ENCODE measurements at places on chromosomes 13 and 19.

DNA sequence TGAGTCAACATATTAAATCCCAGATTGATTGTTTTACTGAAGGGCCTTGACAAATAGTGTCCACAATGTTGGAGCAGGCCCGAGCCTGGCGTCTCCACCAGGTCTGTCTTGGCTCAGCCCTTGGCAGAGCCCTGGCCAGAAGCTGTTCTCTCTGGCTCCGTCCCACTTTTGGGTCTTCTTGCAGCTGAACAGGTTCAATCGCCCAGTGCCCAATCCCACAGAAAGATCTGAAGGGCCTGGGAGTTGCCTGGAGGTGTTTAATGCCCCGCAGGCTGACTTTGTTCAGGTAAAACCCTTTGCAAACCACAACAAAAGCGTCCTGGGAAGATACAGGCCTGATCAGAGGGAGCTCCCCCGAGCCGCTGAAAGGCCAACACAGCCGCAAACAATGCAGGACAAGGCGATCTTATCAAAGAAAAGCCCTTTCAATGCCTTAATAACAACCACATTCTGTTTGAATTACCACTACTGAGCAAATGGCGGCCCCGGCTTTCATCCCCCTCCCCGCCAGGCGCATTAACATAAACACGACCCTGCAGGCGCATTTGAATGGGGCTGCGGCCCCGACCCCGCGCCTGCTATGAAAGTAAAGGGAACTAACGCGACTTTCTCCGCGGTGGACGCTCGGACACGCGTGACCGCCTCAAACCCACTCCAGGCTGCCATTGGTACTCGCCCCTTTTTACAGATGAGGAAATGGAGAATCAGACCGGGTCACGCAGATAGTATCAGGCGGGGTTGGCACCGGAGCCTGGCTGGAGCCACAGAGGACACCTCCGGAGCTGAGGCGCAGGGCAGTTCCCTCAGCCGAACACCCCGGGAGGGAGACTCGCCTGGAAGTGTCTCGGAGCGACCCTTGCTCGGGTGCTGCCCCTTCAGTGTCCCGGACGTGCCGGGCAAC, 3.1 kb downstream of the CDX2 start:
- no peak for DNase-seq

DNA sequence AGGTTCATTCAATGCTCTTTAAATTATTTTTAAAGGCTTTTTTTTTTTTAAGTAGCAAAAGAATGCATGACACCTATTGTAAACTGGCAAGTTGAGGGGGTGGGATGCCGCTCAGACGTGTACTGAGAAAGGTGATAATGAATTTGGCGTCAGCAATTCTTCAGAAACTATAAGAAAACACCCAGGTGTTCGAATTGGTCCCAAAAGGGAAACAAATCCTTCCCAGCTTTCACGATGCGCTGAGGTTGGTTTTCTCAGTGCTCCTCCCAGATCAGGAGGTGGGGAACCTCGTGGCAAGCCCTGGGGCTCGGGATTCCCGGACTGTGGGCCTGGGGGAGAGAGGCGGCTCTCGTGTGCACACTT, 543 bp upstream of the FAM124A start:
- DNase-seq = no peak

GRCh38 chr13:32587811-32588170, 1.5 kb downstream of the PDS5B start:
- DNase-seq = no peak

DNA sequence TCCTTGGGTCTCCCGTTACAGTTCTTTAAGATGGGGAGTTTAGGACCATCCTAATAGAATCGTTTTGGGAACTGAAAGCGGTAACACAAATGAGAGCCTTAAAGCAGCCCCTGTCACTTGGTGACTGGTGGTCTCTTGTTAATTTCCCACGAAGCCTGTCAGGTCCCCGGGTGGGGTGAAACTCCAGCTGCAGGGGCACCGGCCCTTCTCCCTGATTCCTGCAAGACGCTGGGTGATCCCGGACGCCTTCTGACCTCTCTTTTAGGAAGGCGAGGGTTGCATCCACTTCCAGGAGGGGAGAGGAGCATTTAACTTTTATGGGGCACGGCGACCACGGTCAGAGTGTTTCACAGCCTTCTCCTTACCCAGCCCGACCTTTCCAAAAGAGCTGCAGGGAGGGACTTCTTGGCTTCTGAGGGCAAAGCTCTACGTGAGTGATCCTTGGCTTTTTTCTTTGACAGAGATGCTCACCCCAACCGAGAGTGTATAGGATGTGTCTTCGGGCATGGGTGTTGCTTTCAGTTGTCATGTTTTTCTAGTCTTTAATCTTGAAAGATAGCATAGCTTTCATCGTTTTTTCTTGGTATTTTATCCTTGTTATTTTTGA, 688 bp downstream of the ZNF225 start:
- DNase-seq = no peak

DNA sequence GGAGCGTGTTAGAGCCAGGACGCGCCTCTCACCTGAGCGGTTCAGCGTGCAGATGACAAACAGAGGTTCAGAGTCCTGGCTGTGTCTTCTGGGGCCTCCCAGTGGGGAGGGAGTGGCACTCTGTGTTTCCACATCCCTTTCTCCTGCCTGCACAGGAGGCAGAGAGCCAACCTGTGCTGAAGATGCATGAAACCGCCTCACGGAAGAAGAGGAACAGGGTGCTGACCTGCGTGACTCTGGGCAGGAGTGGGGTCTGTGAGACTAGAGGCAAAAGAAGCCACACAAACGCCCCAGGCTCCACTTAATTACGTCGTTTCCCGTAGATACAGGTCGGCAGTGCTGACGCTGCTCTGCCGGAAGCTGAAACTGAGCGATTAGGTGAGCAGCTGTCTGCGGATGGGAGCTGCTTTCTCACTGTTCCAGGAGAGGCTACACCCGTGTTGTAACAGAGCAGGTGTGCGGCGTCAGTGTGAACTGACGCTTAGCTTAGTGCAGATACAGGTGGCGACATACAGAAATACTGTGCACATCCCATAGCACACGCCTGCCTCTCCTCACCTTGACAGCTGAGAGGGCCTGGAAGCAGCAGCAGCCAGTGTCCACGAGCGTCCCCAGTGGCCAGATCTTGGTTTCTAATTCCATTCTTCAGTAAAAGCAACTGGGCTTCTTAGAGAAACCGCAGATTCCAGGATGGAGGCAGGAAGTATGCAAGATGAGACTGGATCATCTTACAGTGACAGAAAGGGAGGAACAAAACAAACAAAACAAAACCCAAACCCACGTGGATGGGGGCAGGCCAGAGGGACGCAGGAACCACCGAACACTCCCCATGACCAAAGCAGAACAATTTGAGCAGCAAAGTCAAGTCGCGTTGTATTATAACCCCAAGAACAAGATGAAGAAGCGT, 37.7 kb upstream of the MCF2L start:
- DNase-seq = no peak

DNA sequence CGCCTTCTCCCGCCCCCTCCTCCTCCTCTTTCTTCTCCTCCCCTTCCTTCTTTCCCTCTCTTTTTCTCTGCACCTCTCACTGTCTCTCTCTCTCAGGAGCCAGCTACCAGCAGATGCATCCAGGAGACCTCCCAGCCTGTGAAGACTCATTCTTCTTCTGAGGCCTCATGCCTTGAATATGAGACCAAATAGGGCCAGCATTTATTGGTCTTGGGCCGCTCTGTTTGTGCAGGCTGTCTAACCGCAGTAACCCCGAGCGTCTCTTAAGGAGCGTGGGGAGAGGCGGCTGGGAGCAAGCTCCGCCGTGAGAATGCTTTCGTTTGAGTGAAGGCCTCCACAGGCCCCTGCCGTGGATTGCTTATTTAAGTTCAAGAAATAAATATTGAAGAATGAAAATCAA, 167.0 kb downstream of the NUFIP1 start:
- no peak for DNase-seq

- DNase-seq = no peak
These were observed 5.9 kb downstream of the NOTCH3 start for GRCh38 chr19:15194938-15195337.

DNA sequence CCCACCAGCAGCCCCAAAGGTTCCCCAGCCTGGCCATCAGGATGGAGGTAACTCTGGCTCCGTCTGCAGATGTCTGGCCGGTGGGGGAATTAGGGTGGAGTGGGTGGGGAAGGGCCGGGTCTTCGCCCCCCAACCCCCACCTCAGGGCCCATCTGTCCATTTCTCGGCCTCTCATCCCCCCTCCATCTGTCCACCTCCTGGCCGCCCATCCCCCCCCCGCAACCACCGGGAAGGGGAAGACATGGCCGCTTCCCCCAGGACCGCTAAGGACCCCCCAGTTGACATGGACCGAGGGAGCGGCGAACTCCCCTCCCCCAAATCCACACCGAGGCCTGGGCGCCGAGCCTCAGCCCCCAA, 793 bp downstream of the LRFN1 start:
- no peak for DNase-seq

DNA sequence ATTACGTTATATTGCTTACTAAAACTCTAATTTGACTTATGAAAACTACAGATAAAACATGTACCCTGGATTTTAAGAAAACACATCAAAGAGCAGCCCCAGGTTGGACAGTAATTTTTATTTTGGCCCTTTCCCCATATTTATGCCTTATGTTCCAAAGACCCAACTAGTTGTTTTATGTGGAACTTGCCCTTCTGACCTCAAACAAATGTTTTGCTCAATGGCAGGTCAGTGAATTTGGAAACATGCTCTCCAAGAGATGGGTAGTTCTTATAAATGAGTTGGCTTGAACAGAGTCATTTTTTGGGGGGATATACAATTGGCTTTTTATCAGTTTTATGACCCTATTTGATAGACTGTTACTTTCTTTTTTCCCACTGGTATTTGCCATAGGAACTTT, 360.0 kb downstream of the HS6ST3 start:
- no peak for DNase-seq

DNA sequence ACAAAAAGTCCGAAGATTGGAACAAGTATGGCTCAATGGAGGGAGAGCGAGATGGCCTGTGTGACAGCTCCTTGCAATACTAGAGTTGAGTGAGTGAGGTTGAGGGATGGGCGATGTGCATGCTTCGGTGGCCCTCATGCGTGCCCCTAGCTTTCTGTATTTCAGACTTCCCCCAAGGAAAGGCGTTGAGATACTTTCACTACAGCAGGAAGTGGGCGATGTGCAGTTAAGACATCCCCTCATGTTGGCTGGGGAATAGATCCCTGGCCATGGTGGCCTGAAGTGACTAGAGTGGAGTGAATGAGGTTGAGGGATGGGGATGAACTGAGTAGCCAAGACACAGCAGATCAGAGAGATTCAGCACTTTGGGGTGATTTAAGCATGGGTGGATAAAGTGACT, 633.9 kb upstream of the GPC6 start:
- no peak for DNase-seq

DNA sequence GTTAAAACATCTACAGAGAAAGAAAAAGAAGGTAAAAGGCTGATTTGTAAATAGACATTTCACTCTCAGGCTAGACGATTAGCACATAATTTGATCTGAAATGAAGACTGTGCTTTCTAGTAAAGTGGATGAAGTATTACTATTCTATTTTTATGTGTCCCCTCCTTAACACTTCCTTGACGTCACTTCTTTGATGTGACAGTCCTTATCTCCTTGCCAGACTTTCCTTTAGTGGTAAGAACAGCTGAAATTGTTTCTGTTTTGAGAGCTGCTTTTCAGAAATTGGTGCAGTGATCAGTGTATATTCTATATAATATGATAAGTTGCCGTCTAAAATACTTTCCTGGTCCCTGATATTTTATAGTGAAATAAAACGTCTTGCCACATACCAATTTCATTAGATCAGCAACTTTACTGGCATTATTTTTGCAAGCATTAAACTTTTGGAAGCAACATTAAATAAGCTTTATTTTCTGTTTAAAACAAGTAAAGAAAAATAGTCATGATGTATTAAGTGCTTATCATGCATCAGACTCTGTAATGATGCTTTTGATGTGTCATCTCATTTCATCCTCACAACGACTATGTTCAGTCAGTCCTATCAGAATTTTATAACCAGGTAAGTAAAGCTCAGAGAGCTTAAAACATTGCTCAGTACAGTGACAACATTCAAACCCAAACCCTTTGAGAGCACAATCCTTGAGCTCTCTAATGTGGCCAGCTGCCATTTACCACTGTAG, 210.3 kb upstream of the PCDH9 start:
- no peak for DNase-seq
